CD4-positive, alpha-beta T cell treated with Interleukin-15 for 1 hour (primary cell): ENCODE measurements at places on chromosomes 13 and 19.

GRCh38 chr13:35841060-35841521, 290.1 kb downstream of the DCLK1 start:
- no peak for DNase-seq

- no peak for DNase-seq
These were observed 536.0 kb downstream of the MYO16 start for GRCh38 chr13:109165417-109165904.

GRCh38 chr13:28705461-28706083, 13.2 kb downstream of the SLC46A3 start:
- DNase-seq = no peak

GRCh38 chr13:20799726-20800416, 26.1 kb upstream of the EEF1AKMT1 start:
- DNase-seq = no peak

GRCh38 chr13:21121616-21122015, 54.7 kb downstream of the SKA3 start:
- DNase-seq = no peak

- DNase-seq = peak; percentile 76
These were observed 36.6 kb downstream of the ZSWIM4 start for GRCh38 chr19:13831537-13832467.

- DNase-seq = no peak
These were observed 601.0 kb downstream of the FGF9 start for GRCh38 chr13:22271903-22272302.

DNA sequence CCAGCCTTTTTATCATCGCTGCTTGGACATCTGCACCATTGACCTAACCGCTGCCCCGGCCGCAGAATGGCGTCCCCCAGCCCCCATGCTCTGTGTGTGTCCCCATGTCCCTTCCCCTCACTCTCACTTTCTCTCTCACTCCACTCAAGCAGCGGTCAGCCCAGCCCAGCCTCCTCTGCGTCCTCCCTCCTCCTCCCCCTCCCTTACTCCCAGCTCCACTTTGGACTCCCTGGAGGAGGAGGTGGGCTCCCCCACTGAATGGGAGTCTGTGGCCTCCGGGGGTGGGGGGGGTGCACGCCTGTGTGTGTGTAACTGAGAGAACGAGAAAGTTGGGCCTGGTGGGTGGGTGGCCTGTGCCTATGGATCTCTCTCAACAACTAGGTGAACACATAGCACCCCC, 2.2 kb downstream of the MAP2K7 start:
- no peak for DNase-seq

- no peak for DNase-seq
These were observed 155.3 kb downstream of the KCNRG start for GRCh38 chr13:50170447-50171037.

DNA sequence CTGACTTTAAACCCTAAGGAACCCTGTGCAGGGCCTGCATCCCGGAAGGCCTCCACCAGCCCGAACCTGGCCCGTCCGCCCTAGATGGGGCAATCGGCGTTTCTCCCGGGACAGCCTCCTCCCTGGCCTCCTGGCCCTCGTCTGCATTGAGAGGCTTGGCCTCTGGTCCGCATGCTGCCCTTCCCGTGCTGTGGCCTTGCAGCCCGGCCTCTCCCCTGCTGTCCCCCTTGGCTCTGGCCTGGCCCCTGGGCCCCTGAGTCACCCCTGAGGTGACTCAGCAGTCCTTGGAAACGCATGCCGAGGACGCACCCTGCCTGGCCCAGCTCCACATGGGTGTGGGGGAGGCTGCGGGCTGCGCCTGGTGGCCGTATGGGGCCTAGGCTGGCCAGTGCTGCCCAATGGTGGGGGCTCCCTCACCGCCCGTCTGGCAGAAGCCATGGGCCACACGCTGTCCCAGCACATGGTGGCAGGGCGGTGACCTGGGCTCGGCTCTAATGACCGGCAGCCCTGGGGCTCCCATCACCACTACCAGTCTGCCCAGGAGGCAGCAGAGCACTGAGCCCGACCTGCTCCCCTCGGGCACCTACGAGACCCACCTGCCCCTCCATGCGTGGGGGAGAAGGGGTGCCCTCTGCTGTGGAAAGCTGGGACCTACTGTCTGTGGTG, 25.7 kb downstream of the SH3GL1 start:
- DNase-seq = peak; percentile 52

- DNase-seq = no peak
These were observed 13.8 kb upstream of the RASA3 start for GRCh38 chr13:114146173-114146572.

DNA sequence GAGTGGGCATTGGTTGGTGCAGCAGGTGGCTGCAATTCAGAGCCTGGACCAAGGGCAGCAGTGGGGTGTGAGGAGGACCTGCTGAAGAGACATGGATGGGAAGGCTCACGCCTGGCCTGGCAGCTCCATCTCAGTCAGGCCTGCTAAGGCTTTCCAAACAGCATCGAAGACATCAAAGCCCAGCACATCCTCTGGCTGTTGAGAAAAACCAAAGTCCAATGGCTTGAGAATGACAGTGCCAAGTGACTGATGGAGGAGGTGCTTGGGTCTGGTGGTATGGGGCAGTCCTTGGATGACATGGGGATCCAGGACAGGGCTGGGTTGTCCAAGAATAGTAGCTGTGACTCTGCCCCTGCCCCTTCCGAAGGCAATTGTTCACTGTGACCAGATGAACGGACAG, 19.0 kb upstream of the XPO4 start:
- no peak for DNase-seq

DNA sequence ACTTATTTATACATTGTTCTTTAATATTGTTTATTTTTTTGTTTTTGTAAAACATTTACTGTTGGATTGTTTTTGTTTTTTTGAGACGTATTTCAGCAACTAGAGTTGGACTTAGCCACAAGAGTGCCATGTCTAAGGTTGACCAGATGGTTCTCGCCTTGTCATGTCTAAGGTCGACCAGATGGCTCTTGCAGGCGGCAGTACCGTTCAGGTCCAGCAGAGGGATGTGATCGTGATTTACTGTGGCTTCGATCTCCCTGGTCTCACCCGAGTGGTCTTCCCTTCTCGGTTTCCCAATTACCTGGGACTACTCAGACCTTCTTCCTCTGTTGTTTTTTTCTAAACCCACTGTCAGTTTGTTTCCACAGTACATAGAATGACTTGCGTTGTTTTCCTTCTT, 1438.6 kb downstream of the UQCRFS1 start:
- no peak for DNase-seq

- peak; percentile 40 for DNase-seq
These were observed 23.4 kb upstream of the SLC7A10 start for GRCh38 chr19:33248954-33249613.

DNA sequence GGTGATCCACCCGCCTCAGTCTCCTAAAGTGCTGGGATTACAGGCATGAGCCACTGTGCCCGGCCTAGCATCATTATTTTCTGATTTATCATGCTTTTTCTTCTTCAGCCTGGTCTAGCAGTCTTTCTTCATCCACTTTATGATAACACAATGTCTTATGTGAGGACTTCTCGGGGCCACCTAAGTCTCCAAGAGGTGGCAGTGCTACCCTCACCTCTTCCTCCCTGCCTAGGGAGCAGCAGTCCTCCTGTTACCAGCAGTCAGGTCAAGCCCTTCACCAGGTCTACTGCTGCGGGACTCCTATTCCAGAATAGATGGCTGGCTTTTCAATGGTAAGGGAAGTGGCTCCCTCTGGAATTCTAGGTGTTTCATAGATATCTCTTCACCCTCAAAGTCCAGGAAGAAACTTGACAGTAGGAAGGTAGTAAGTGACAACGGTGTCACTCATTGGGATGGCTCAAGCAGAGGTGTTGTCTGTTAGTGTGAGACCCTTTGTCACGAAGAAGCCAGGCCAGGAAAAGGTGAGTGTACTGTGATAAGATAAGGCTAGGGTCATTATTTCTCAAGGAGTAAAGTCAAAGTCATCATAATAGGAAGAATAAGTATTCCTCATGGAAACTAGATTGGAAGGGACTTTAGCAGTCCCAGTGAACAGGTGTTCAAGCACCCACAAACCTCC, 164.0 kb downstream of the KLF5 start:
- DNase-seq = no peak

DNA sequence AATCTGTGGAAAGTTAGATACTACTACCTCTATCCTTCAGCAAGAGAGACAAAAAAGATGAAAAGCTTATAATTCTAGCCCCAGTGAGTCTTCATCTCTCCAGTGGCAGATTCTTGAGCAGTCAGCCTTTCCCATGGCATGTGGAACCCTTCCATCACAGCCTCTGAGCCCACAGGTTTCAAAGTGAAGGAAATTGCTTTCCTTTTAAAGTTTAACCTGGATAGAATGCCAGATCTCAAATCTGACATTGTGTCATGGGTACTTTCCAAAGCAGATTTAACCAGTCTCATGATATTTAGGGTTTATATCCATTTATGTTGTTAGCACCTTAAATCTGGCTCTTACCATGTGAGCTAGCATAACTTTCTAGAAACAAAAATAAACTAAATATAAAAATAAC, 39.3 kb downstream of the POLR1D start:
- DNase-seq = no peak

DNA sequence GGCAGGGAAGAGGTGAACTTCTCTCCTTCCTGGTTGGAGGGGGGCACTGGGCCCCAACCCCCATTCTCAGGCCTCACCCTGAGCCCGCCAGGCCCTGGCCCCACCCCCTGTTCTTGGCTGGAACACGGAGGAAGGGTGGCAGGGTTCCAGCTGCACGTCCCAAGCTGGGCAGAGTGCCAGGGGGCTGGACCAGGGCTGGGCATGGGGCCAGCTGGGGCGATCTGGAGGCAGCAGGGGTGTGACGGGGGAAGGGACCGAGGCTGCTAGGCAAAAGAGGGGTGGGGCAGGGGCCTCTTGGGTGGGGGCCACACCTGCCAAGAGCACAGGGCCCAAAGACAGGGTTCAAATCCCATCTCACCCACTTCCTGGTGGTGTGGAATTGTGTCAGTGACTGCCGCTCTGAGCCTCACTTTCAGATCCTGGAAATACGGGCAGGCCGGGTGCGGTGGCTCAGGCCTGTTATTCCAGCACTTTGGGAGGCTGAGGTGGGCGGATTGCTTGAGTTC, 2.2 kb downstream of the HIF3A start:
- DNase-seq = no peak

GRCh38 chr19:18328340-18329034, 5.6 kb upstream of the LSM4 start:
- peak; percentile 90 for DNase-seq

DNA sequence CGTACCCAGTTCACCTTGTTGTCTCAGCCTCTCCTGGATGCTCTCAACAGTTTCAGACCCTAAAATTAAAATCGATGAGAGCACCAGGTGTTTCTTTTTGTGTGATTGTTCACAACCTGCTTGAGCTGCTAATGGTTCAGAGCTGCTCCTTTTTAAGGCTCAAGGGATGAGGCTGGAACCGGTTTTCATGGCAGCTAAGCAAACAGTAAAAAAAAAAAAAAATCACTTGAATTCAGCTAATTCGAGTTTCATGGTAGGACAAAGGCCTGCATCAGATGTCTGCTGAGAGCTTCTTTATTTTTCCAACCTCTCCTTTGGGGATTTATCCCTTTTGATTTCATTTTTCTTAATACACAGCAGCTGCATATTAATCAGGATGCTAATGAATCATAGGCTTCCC, 6.5 kb downstream of the SYCE2 start:
- no peak for DNase-seq

DNA sequence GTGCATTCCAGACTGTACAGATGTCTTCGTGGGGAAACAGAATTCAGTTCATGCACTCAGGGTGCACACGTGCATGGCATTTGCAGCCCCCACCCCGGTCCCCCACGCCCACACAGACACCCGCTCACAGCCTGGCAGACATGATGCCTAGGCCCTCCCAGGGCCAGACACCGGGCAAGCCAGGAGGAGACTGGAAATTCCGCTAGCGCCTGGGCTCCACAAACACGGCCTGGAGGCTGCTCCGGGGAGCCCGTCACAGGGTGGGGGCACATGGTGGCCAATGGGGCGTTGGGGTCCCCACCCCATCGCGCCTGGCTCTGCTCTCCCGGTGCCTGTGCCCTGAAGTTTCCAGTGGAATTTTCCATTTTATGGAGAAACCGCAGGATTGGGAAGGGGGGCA, 3.6 kb downstream of the CILP2 start:
- no peak for DNase-seq

DNA sequence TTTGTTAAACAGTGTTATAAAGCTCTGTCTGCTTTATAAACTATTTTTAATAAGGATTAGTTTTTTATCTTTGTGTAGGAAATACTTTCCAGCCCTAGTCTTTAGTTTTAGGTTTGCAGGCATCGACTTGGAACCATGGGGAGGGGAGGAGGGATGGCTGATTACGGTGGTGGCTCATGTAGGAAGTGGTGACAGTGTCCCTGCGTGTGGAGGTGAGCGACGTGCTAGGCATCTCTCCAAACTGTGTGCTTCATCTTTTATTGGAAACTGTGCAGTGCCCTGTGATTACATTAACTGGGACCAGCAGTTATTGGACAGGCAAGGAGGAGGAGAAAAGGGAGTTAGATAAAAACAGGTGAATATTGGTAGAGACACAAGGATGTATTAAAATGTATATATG, 203.8 kb downstream of the ATP8A2 start:
- DNase-seq = no peak

DNA sequence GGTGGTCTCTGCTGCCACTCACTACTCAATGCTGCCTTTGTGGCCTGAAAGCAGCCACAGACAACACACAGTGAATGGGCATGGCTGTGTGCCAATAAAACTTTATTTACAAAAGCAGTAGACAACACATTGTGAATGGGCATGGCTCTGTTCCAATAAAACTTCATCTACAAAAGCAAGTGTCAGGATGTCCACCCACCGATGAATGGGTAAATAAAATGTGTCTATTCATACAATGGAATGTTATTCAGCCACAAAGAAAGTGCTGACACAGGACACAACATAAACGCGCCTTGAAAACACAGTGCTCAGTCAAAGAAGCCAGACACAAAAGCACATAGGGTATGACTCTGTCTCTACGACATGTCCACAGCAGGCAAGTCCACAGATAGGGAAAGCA, 20.1 kb downstream of the ZSCAN5A start:
- DNase-seq = no peak

DNA sequence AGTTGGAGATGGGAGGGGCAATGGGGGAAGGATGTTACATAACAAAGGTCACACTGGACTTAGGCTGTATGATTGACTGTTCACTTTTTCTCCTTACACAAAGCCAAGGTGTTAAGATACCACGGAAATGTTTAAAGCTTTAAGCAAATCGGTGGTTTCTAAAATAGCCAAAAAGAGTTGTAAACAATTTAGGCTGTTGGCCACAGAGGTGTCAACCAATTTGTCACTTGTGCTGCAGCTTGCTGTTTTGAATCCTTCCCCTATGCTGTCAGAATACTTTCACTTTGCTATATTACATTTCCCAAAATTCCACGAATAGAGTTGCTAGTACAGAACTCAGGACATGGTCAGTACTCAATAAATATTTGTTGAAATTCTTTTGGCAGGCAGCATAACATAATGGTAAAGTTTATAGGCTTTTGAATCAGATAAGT, 149.3 kb downstream of the VWA8 start:
- no peak for DNase-seq

- no peak for DNase-seq
These were observed 10.8 kb downstream of the GYS1 start for GRCh38 chr19:48982280-48982679.
